ENCODE measurements at places on chromosomes 1 and 21.
A peak's percentile ranks its signal among the peaks of the same experiment; 100 is the strongest.

- no peak for DNase-seq
Observed at GRCh38 chr1:201884425-201884824, 4.3 kb upstream of the SHISA4 start.

DNA sequence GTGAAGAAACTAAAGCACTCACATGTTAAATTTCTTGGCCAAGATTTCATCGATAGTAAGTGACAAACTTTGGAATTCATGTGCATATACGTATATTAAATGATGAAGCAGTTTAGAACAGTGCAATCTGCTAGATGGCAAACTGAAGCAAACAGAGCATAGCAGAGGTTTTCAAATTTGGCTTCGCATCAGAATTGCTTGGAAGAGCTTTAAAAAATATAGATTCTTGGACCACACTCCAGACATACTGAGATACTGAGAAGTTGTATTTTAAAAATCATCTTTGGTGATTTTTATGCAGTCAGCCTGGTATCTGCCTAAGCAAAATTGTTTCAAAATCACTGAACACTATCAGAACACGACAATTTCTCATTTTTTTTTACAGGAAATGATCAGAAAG is 709.2 kb downstream of the PLA2G4A start:
- no peak for DNase-seq

DNA sequence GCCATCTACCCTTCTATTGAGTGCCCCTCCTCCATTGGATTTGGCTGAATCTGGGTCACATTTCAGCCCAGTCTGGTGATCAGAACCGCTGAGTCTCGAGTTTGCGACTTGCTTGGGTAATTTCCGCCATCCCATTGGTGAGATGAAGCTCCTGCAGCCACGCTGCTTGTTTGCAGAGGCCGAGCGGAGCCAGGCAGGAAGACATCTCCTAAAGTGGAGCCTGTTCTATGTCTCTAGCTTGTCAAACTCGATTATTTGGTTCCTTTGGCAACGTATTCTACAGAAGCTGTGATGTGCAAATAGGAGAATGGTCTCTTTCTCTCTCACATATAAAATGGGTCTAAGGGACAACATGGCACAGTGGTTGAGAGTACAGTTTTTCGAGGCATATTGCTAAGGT is 206.8 kb upstream of the PLXNA2 start:
- DNase-seq, result no peak

GRCh38 chr1:40774266-40774998 is 9.2 kb upstream of the KCNQ4 start:
- no peak for DNase-seq

GRCh38 chr1:2018217-2019171 is 651 bp upstream of the GABRD start:
- DNase-seq, result no peak

DNA sequence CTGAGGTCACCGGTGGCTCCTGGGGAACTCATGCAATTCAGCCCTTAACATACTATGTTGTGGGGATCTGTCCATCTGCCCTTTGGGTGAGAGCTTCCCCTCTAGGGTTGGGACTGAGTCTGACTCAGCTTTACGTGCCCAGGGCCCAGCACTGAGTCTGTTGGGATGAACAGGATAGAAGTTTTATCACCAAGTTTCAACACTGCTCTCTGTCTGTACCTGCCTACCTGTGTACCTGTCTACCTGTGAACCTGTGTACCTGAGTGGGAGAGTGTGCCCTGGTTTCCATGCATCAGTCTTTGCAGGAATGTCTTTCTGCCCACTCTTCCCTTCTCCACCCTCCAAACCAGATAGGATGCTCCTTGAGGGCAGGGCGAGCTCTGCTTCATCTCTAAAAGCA is 90.6 kb upstream of the POU3F1 start:
- DNase-seq, result no peak

- DNase-seq, result no peak
Observed at GRCh38 chr1:244154872-244155531, 103.9 kb downstream of the ZBTB18 start.

- no peak for DNase-seq
Observed at GRCh38 chr1:108962681-108963051, 618 bp downstream of the CLCC1 start.

DNA sequence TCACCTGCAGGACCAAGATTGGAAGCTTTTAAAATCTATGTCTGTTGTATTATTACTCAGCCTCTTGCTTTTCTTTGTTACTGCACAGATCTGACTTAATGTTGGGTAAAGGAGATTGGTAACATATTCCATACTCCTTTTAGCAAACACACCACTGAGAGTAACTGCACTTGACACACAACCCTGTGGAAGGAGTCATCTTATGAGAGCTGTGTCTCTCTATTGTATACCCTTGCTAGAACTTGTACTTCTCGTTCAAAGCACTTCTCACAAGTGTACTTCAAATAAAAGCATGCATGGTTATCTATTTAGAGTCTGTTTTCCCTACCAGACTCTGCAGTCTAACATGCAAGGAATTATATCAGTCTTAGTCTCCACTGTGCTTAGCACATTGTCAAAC is 813.4 kb downstream of the ADGRL2 start:
- DNase-seq, result no peak

DNA sequence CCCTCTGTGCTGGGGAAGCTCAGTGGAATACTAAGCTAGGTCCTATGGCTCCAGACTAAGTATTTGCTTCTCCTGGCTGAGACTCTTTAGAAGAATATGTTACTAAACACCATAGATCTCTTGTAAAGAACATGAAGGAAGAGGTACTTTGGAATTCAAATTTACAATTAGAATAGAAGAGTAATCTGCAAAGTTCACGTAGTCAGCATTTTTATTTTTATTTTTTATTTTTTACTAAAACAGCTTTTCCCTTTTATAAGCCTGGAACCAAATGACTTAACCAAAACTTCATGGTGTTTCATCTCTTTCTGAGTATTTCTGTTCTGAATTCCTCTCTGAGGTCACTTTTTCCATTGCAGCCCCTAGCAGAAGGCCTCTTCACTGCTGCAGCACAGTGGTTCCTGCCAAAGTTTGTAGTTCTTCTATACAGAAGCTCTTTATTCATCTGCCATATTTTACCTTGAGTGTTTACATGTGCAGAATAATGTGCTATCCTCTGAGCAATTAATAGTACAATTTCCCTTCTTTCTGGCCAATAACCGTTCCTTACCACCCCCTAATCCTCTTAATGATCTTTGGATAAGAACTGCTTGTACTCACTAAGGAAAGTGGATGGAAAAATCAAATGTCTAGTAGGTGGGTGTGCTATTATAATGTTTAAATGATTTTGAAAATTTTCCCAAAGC is 27.2 kb downstream of the TSEN15 start:
- DNase-seq, result no peak

DNA sequence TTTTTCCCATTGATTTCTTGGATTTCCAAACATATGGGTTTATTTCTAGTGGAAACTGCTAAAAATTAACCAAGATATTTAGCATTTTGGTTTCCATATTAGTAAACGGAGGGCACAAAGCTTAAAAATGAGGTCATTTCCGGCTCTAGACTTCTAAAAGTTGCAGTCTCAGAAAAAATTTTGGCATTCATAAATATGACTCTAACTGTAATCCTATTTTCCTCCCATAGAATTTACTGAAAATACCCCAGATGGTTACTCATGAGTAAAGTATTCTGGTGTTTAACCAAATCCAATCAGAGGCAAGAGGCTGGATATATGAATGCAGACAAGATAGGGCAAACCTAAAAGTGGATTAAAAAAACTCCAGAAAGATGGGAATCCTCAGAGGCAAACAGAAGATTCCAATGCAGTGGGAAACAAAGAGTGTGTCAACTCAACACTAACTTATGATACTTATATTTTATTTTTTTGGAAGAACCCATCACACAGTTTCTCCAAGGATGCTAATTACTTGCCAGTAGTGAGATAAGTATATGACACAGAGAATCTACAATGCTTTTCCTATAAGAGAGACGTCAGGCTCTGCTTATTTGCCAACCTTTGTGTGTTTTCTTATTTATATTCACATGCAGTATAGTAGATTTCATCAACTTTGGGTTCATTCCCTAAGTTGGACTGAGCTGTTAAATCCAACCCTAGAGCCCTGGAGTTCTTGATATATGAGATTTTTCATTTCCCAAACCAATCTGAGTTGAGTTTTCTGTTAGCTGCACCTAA is 90.1 kb upstream of the BCL10 start:
- peak; percentile 92 for DNase-seq

DNA sequence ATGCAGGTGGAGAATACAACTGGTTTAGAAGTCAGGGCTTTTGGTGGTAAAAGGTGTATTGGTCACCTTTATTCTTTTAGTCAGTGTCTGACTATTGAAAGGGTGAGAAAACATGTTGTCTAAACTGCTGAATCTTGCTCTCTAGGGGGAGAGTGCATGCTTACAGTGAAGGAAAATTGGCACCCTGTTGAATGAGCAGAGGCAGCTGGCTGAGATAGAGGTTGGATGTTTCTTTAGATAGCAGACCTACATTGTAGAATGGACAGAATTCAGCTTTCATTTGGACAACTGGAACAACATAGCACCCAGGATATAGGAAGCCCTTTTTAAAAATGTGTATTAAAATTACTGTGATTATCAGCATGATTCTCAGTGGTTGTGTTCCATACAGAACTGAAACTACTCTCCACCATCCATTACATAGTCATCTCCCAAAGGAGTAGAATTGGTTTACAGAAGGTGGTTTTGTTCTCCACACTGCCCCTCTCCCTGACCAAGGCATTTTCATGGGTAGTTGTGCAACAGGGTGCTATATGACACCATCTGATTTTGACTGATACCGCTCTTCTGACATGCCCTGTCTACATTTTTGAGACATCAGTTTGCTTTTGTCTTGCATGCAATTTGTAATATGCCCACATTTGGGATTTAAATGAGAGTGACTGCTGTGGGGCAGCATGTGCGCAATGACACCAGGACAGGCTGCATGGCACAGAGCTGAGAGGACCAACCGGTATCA is 16.2 kb downstream of the RHOU start:
- no peak for DNase-seq

DNA sequence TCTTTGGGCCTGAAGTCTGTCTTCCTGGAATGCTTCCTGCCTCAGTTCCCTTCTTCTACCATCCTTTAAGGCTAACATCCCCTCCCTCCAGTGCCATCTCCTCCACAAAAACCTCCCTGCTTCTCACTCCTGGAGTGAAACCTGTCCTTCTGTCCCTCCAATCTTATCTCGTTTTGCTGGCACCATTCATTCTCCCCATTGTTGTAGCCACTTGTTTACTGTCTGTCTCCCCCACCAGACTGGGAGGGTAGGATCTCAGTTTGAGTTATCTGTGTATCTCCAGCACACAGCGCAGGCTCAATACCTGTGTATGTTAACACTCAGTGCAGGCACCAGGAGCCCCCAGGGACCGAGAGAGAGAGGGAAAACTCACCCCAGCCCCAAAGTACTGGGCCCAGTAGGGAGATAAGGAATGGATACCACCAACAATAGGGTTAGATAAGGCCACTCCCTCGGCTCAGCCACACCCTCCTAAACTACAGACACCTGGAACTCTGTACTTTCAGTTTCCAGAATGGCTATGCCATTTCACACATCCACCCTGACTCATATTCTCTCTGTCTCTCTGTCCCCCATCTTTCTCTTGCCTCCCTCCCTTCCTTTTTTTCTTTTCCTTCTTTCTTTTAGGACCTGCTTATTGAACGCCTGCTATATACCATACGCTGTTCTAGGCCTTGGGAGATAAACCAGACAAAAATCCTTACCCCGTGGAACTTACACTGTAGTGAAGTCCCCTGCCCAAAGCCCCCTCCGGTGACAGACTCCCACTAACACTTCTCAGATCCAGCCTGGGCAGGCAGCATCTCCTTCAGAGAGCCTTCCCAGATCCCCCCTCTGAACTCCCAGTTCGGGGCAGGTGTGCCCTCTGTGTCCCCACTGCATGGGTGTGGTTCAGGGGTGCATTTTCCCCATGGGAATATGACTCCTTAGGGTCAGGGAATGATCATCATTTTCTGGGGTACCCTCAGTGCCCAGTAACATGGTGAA is 3.3 kb upstream of the SSBP3 start:
- no peak for DNase-seq

GRCh38 chr1:6953216-6953615 is 168.0 kb downstream of the CAMTA1 start:
- no peak for DNase-seq

DNA sequence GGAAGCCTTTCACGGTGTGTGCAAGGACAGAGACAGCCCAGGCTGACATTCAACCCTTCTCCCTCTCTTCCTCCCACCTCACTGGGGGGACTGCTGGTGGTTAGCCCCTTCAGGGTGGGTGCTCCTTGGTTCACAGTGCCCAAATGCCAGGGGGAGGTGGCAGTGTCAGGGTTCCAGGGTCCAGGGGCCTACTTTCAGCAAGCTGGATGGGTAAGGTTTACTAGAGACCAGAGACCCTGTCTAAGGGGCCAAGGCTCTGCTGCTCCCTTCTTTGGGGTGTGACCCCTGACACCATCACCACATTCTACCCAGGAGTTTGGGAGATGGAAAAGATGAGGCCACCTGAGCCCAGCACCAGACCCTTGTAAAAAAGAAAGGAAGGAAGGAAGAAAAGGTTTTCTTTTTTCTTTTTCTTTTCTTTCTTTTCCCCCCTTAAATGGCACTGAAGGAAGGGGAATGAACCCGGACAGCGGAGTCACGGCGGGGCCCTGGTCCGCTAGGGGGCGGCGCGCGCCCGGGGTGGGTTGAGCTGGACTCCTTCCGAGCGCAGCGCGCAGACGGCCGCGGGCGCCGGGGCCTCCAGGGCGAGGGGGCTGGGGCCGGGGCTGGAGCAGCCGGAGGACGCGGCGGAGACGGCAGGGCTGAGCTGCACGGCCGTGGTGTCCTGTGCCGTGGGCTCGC is 18.8 kb downstream of the KNCN start:
- DNase-seq, result peak; percentile 61
